Stimulated activated CD8-positive, alpha-beta memory T cell treated with anti-CD3 and anti-CD28 coated beads, Interleukin-2, amount 100 ng/mL, for 1 hour (primary cell): ENCODE measurements at places on chromosomes 13 and 19.
A peak's percentile ranks its signal among the peaks of the same experiment; 100 is the strongest.

DNA sequence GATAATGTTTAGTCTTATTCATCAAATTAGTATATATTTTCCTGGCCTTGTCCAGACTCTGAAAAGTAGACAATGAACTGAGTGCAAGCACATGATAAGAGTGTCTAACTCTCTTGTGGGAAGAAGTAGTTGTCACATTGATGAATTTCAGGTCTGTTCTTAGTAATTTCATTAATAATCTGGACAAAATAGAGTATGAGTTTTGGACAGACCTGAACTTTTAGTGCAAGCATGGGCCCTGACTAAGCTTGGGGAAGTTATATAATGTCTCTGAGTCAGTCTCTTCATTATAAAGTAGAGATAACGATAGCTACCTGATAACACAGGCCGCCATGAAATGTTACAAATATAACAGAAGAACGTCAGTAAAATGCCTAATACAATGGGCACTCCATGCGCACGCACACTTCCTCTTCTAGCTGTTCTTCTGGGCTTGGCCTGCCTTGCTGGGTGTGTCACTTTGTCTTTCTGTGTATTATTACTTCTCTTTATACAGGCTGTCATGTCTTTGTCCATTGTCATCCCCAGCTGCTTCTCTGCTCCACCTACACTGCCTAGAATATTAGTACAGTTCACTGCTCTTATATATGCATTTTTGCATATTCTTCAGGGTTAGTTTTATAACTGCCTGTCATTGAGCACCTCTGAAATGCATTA lies 129.1 kb upstream of the HTR2A start:
- no peak for DNase-seq

DNA sequence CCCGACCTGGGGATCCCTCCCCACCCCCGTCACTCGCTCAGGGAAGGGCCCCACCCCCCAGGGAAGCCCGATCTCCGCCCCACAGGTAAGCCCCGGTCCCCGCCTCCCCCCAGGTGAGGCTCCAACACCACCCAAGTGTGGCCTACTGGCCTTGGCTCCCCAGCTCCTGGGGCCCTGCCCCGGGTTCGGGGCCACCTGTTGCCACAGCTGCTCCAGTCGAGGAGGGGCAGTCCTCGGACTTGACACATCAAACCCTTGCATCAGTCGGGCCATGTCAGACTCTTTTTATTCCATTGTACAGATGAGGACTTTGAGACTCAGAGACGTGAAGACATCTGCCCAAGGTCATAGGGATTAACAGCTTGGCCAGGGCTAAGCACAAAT lies 512 bp downstream of the CC2D1A start:
- no peak for DNase-seq

DNA sequence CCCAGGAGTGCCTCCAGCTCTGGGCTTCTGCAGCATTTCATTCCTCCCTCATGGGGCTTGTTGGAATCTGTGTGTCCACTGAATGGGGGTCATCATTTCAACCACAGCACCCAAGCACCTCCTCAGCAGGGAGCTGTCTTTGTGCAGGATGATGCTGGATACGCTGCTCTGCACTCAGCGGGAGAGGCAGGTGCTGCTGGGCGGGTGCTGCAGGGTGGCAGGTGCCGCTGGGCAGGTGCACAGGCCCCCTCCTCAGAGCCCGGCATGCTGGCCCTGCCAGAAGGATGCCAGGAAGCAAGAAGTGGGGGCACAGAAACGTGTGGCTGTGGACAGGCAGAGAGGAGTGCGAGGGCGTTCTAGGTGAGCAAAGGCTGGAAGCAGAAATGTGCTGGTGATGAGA lies 121.8 kb upstream of the VSTM2B start:
- DNase-seq = no peak

DNA sequence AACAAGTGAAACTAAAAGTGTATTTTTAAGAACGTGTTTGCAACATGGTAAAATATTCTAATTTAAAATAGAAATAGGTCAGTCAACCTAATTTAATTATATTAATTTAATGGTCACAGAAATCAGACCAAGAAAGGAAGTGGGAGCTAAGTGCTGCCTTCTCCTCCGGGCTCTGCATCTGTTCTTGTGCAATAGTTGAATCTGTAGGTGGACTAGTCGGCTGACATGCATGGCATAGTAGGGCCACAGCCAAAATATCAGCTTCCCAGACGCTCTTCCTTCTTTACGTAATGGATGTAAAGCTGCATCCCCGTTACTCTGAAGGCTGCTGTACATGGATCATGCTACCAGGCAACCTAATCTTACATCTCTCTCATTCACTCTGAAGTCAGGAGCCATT lies 47.3 kb downstream of the COL4A1 start:
- no peak for DNase-seq

GRCh38 chr19:18425515-18426415 lies 6.6 kb downstream of the SSBP4 start:
- no peak for DNase-seq

DNA sequence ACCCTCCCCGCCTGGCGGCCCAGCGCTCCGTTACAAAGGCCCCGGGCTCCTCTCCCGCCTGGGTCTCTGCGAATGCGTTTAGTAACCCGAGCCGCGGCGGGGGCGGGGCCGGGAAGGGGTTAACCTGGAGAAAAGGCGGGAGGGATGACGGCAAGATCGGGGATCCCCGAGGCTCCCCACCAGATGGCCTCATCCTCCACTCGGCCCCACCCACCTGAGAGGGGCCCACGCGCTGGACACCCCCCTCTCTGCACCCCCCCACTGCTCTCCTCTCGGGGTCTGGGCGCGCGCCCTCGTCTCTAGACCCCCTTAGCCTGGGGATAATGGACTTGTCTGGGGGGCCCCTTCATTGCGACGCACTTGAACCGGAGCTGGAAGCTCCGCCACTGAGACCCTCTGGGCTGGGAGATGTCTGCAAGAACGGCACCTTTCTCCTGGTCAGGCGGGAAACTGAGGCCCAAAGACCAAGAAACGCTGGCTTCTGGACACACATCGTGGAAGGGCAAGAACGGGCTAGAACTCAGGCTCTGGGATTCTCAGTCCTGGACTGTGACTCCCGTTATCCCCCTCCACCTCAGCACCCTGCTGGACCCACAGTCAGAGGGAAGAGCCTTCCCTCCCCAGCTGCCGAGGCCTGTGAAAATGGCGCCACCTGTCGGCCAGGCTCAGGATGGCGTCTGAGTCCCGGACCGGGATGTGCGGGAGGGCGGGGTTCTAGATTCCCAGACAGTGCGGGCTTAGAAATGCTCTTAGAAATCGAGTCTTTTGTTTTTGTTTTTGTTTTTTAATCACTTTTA lies 2.9 kb upstream of the LTBP4 start:
- DNase-seq = peak; percentile 69

GRCh38 chr13:33168321-33168960 lies 117.1 kb downstream of the STARD13 start:
- DNase-seq = no peak
